Astrocyte (in vitro differentiated cells and primary cell): ENCODE measurements at places on chromosomes 7 and 10. TPM values are rescaled to one million over a fixed set of nuclear protein-coding genes. Genes with fewer than 3 reads are reported as not detected.

DNA sequence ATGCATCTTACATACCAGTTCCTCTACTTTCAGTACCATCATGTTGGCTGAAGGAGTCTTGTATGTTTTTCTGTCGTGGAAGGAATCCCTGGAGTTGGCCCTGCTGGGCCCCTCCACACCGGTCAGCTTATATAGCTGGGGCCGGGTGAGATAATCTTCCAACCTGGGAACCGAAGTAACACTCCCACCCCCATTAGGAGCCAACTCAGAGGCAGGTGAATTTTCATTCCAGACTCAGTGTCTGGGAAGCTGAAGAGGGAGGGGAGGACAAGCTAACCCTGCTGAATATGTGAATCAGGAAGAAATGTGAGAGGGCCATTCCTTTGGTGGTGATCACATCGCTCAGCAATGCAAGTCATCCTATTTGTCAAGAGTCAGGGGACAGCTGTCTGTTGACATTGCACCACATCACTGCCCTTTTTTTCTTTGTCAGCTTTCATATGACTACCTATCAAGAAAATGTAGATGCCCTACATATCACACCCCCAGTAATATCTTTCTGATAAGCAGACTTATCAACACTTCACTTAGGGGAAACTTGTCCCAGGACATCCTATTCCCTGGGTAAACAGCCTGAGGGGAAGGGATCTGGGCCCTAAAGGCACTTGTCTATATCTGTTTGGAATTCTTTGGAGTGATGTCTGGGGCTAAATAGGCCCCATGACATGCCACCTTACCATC is at the start of gene ANKRD1:
Gene ANKRD1 (minus strand): TSS at position 102 of the 681 bp plus-strand sequence. CDS start 60 bp downstream, at position 42.
- H3K27me3 ChIP-seq, result no peaks in the 10 kb centered on the region
- DNase-seq, result peak; percentile 95
- peak within 1 kb of the TSS; percentile 71 for H3K27ac ChIP-seq

DNA sequence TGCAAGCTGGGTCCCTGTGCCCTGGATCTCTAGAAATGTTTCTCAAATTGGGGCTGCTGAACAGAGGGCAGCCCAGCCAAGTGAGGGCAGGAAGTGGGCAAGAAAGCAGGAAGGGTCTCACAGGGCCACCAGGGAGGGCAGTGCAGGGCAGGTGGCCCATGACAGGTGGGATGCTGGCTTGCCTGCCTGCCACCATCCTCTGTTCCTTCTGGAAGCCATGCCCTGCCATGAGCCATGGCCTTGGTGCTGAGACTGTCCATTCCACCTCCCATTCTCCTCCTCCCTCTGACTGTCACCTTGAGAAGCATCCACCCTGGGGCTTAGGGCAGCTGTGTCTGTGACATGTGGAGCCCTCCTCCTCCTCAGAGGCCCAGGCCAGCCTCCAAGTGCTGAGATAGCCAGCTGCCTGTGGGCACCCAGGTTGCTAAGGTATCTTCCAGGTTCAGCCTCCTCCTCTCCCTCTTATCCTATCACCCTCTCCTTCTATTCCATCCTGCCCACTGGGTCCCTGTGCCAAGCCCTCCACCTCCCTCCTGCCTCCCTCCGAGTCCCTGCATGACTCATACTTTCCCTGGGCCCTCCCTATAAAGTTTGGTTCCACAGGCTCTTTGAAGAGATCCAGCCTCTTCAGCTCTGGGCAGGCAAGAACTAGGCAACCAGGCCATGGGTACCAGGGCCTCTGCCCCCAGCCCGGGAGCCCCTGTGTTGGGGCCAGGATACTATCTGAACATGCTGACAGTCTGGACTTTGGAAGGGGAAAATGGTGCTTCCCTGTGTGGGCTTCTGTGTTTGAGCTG is 1.3 kb downstream of the VSIR start:
- no peaks in the 10 kb centered on the region for H3K27me3 ChIP-seq
- H3K4me3 ChIP-seq, result no peak overlapping the region
- H3K27ac ChIP-seq, result no peak overlapping the region
- H3K4me1 ChIP-seq, result peaks cover 31% of the 10 kb centered on the region
- H3K36me3 ChIP-seq, result no peaks in the 10 kb centered on the region

DNA sequence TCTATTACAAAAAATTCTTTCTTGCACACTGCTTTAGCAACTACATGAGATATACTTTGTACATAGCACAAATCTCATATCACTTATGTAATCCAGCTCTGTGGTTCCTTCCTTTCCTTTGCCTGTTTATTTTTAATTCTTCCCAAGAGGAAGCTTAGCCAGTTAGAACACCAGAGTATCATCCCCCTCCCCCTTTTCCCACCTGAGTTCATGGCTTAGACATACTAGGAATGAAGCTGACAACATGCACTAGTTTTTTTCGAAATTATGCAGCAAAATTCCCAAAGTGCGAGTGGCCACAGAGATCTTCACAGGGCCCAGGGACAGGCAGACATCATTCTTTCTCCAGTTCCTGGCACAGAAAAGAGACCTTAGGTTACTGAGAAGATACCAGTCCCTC is 17.8 kb downstream of the CAV1 start:
- H3K27me3 ChIP-seq, result no peaks in the 10 kb centered on the region
- no peak overlapping the region for H3K4me3 ChIP-seq
- H3K36me3 ChIP-seq, result peaks cover 34% of the 10 kb centered on the region
- peaks cover 35% of the 10 kb centered on the region for H3K4me1 ChIP-seq
- DNase-seq, result peak; percentile 68
- H3K27ac ChIP-seq, result peak overlapping the region; percentile 77

DNA sequence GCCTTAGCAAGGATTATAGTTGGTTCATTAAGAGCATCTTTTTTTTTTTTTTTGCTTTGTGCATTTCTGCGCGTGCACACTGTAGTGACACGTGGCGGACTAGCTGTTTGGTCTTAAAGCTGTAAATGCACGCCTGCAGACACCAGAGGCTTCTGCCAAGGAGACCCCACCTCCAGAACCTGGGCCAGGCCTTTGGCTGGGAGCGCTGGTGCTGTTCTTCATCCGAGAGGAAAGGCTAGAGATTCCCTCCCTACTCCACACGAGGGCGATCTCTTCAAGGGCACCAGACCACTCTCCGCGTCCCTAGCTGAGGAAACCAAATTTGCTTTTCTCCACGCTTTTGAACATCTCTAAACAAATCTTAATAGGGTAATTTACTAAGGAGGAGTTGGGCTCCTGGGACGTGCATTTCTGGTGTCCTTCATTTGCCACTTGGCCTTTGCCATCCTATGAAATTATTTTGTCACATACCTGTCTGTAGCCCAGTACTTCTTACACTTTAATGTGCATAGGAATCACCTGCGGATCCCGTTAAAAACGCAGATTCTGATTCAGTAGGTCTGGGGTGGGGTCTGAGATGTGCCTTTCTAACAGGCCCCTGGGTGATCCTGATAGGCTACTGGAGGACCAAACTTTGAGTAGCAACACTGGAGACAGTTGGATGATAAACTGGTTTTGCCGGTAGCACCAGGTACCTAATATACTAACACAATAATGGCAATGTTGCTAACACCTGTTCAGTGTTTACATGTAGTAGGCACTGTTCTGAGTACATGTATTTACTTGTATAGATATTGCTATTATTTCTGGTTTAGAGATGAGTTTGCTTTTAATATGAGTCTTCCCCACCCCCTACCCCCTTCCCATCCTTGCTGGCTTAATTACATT is 1.3 kb upstream of the SLC26A5 start:
- H3K4me3 ChIP-seq, result no peak overlapping the region
- no peaks in the 10 kb centered on the region for H3K36me3 ChIP-seq
- peaks cover 8% of the 10 kb centered on the region for H3K4me1 ChIP-seq
- peaks cover 36% of the 10 kb centered on the region for H3K27me3 ChIP-seq
- peak; percentile 9 for DNase-seq
- H3K27ac ChIP-seq, result no peak overlapping the region

GRCh38 chr7:7618410-7618809 is 22.1 kb upstream of the UMAD1 start:
- H3K27me3 ChIP-seq, result no peaks in the 10 kb centered on the region
- H3K36me3 ChIP-seq, result no peaks in the 10 kb centered on the region
- no peak overlapping the region for H3K27ac ChIP-seq
- H3K4me3 ChIP-seq, result no peak overlapping the region

DNA sequence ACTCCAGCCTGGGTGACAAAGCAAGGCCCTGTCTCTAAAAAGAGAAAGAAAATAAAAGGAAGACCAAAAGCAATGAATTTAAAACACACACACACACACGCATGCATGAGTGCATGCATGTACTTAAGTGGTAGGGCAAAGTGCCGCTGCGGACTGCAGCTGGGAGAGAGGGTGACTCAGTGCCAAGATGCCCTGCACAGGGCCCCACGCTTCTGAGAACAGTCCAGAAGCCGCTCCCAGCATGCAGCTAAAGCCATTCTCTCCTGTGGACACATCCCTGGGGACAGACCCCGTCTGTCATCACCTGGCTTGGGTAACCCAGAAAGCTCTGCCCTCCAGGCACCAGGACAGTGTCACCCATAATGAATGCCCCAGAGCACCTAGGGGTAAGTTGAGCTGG is 61.0 kb upstream of the MYL10 start:
- no peak overlapping the region for H3K27ac ChIP-seq
- peaks cover 4% of the 10 kb centered on the region for H3K27me3 ChIP-seq
- H3K4me3 ChIP-seq, result no peak overlapping the region
- no peaks in the 10 kb centered on the region for H3K36me3 ChIP-seq
- DNase-seq, result no peak

GRCh38 chr10:29370097-29371092 is 81.5 kb downstream of the LYZL1 start:
- H3K27me3 ChIP-seq, result peaks cover 13% of the 10 kb centered on the region
- no peak for DNase-seq
- no peak overlapping the region for H3K27ac ChIP-seq
- H3K4me3 ChIP-seq, result no peak overlapping the region

GRCh38 chr7:18896343-18896975 is 221.0 kb downstream of the TWIST1 start:
- peak overlapping the region; percentile 84 for H3K27ac ChIP-seq
- peaks cover 14% of the 10 kb centered on the region for H3K4me1 ChIP-seq
- H3K36me3 ChIP-seq, result no peaks in the 10 kb centered on the region
- peak; percentile 39 for DNase-seq
- no peaks in the 10 kb centered on the region for H3K27me3 ChIP-seq

- no peaks in the 10 kb centered on the region for H3K27me3 ChIP-seq
- H3K4me1 ChIP-seq, result peaks cover 10% of the 10 kb centered on the region
- no peak for DNase-seq
Measured at GRCh38 chr7:99123571-99124033, 20.3 kb downstream of the SMURF1 start.

Gene TLX1
- not detected in 2 replicates for total RNA-seq

Gene PON1
- 0.99 and 1.00 TPM in 2 replicates for total RNA-seq

Gene CALHM1
- total RNA-seq, result not detected in 2 replicates
